Skeletal muscle cell (primary cell): ENCODE measurements at places on chromosomes 5 and 9.

DNA sequence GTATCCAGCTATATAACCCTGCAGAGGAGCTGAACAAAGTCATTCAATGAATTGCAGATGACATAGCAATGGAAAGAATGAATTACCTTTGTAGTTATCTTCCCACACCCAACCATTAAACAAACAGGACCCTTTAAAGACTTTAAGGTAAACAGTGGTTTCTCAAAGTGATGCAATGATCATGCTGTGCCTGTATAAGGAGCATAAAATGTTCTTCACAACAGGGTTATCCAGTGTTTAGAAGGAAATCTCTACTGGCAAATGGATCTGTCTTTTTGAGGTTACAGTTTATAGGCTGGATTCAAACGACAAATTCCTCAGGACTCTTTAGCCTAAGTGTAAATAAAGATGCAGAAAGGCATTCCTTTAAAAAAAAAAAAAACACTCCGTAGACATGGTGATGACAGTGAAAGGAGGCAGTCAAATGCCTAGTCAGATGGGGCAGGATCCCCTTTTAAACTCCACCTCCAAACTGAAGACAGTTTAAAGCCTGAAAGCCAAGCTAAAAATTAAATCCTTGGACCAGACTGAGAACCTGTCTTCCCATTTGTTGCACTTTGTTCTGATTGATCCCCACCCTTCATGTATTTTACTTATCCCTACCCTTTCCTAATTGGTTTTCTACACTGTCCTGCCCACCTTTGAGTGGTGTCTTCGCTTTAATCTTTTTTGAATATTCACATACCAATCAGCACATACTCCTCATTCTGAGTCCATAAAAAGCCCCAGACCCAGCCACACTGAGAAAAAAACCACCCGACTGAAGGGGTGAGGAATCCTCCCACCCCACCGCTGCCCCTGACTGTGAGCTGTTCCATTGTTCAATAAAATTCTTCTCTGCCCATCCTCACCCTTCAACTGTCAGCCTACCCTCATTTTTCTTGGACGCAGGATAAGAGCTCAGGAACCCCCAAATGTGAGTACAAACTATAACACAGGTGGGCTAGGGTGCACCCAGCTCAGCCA is 761.3 kb upstream of the DMAC1 start:
- DNase-seq = no peak

DNA sequence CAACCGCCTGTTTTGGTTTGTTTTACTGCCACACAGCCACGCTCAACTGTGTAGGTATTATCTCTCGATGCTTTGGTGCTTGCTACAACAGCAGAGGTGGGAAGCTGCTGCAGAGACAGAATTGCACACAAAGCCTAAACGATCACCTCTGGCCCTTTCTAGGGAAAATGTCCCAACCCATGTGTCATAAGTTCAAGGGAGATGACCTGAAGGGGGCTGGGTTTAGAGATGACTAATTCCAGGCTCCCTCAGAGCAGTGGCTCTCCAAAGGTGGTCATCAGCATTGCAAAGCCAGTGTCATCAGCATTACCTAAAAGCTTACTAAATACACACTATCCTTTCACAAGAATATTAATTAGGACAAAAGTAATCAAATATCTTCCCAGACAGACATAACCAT is 10.9 kb downstream of the ZNF622 start:
- DNase-seq = no peak

DNA sequence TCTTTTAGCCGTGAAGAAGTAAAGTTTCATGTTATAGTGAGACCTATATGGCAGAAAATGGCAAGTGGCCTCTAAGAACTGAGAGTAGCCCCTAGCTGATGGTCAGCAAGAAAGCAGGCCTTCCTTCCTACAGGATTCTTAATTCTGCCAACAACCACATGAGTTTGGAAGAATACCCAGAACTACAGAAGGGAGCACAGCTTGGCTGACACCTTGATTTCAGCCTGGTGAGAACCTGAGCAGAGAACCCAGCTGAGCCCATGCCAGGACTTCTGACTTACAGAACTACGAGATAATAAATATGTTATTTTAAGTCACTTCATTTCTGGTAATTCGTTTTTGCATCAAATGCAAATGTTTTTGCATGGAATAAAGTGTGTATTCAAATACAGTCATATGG is 5.9 kb upstream of the FBXL17 start:
- no peak for DNase-seq

GRCh38 chr9:129352146-129352865 is 174.2 kb upstream of the IER5L start:
- no peak for DNase-seq

GRCh38 chr5:174436750-174437149 is 287.6 kb upstream of the MSX2 start:
- no peak for DNase-seq

GRCh38 chr9:25418974-25419373 is 259.3 kb downstream of the TUSC1 start:
- peak; percentile 20 for DNase-seq

GRCh38 chr5:38758774-38759600 is 86.8 kb upstream of the OSMR start:
- DNase-seq = no peak

- no peak for DNase-seq
These were observed 17.4 kb upstream of the ZFAND5 start for GRCh38 chr9:72382405-72382804.

- DNase-seq = peak; percentile 55
These were observed 2393.0 kb upstream of the C9orf72 start for GRCh38 chr9:29966247-29966646.

GRCh38 chr5:168580227-168580508 is 1.0 kb upstream of the PANK3 start:
- no peak for DNase-seq

GRCh38 chr5:173595841-173596240 is 20.6 kb downstream of the BOD1 start:
- no peak for DNase-seq

- no peak for DNase-seq
These were observed 96.6 kb upstream of the CKMT2 start for GRCh38 chr5:81136557-81136956.

DNA sequence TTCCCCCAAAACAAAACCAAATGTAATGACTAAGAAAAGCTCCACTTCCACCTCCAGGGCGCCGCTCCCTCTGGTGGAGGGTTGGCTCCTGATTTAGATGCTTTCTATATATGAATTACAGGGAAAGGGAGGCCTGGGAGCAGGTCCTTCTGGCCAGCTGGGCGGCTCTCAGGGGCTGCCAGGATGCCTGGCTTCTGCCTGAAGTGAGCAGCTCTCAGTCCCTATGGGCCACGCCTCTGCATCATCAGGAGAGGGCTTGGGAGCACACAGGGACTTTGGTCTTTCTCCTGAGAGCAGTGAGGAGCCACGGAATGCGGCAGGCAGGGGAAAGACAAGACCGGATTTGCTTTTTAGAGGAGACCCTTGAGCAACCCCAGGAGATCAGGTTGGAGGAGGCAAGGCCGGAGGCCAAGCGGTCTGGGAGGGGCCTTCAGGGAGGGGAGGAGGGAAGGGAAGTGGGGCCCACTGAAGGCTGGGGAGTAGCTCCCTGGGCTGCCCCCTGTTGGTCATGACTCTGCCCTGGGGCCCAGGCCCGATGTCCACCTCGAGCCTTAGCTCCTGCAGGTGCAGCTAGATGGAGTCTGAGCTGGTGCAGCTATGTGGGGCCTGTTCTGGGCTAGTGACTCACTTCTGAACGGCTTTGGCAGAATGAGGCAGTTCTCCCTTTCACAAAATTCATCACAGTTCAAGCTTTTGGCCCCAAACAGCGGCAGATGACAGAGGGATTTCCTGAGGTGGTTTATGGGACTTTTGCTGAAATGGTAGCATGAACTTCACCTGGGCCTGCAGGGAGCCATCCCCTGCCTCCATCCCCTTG is 11.3 kb upstream of the GRHPR start:
- no peak for DNase-seq

- no peak for DNase-seq
These were observed 307.4 kb downstream of the NFIB start for GRCh38 chr9:14006386-14007187.

DNA sequence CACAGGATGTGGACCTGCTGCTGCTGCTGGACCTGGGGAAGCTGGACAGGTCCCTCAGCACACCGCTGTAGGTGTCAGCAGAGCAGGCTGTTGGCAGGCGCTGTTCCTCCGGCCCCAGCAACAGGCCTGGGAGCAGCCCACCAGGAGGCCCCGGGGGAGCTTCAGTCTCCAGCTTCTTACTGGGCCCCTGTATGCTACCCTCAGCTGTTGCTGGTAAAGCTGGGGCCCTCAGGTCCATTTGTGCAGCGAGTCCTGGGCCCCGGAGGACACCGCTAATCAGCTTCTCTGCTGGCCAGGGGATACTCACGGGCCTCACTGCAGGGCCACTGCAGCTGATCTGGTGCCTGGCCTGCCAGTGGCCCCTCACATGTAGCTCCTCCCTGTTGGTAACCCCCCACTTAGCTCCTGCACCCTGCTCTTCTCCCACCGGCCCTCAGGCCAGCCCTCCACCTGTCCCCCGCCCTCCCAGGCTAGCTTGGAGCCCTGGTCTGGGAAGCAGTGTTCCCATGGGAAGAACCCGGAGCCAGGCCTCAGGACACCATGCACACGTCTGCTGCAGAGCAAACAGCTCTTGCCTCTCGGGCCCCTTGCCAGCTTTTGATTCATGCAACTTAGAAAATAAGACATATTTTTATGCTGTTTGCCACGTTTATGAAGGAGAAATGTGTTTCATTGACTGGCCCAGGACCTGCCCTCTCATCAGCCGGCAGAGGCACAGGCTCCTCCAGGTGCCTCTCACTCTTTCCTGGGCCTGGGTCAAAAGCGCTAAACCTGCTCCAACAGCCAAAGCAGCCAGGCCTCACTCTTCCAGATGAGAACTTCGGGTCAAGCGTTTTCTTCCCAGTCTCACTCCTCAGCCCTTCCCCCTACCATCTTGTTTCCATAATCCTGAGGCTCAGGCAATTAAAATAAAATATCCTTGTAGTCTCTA is 61.0 kb upstream of the ADAMTS2 start:
- DNase-seq = no peak

GRCh38 chr5:152389208-152389849 is 15.8 kb downstream of the NMUR2 start:
- no peak for DNase-seq

GRCh38 chr5:10565785-10566542 is 2.1 kb downstream of the ANKRD33B start:
- no peak for DNase-seq

- DNase-seq = no peak
These were observed 15.4 kb upstream of the RASA1 start for GRCh38 chr5:87252283-87252605.
